ENCODE measurements at places on chromosomes 3 and 15. TPM values are rescaled to one million over a fixed set of nuclear protein-coding genes. Genes with fewer than 3 reads are reported as not detected.

Gene LRCH3
- total RNA-seq = 71.5 TPM

Gene GRK7
- not detected for total RNA-seq

Gene RTP1
- not detected for total RNA-seq

Gene GPR149
- total RNA-seq = not detected

Gene POMGNT2
- 17.9 TPM for total RNA-seq

Gene CHRD
- not detected for total RNA-seq

Gene PLCB2
- 1.6 TPM for total RNA-seq

Gene MOBP
- not detected for total RNA-seq

Gene GOLGA8K
- 0.35 TPM for total RNA-seq

Gene TTLL13
- 0.96 TPM for total RNA-seq

Gene CISH
- total RNA-seq = 2.7 TPM

Gene GOLGA8B
- 67.3 TPM for total RNA-seq

Gene SI
- not detected for total RNA-seq
